ENCODE measurements at places on chromosomes 16 and 17. TPM values are rescaled to one million over a fixed set of nuclear protein-coding genes. Genes with fewer than 3 reads are reported as not detected.

The DHX58 gene
- total RNA-seq, result 0.32 TPM

The TEKT1 gene
- not detected for total RNA-seq

The TBX6 gene
- total RNA-seq, result 0.20 TPM

The FTO gene
- total RNA-seq, result 39.8 TPM

The TNFRSF12A gene
- 611 TPM for total RNA-seq

The FBXW10 gene
- total RNA-seq, result 0.95 TPM

The FN3K gene
- 6.6 TPM for total RNA-seq

The CX3CL1 gene
- 0.32 TPM for total RNA-seq

The OR4D1 gene
- total RNA-seq, result 0.02 TPM

The C16orf89 gene
- not detected for total RNA-seq

The NPIPA7 gene
- total RNA-seq, result 12.8 TPM
